ENCODE measurements at places on chromosomes 2 and 18.

DNA sequence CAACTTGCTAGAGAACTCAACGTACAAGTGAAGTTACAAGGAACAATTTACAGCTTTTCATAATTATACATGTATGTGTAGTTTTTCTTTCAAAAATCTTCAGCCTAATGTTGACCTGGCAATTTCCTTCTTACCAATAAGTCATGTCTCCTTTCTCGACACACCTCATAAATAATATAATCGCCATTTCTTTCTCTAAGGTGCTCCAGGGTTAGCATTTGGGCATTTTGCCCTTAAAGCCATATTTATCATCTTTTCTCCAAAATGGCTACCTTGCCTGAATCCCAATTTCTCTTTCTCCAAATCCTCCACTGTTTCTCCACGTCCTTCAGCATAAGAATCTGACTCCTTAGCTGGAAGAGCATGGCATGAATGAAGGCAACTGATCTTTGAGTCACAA is 50.3 kb upstream of the RAB27B start:
- no peak for DNase-seq

DNA sequence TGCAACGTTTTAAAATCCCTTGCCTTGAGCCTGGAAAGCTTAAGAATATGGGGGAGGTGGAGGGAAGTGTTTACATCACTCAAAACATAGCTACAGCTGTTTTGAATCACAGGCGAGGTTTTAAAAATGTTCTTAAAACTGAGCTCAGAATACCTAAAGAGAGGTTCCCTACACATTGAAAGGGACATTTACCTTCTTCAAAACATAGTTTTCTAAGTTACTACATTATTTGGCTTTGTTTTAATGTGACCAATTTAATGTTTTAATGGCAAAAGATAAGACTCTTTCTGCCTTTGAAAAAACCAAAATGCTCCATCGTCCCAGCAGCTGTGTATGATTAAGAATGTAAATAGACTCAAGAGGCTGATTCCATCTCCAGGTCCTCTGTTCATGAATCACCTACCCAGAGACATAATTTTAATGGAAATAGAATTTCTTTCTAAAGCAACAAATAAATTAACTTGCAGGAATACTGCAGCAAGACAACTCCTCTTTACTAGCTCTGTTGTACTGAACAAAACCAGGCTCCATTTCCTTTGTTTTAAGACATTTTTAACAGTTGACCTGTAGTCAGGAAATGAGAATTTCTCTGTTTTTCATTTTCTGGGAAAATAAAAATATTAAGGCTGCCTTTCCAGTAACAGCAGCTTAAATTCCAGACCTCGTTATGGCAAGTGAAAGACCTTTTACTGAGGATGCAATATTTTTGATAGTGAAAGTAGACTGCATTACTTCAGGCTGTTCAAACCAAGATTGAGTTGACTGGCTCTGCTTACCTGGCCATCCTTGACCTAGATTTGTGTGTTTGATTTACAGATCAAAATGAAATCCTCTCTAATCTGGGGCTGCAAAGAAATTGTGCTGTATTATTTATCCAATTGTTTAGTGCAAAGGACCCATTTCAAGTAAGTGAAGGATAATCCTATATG is 33.7 kb upstream of the WDR75 start:
- no peak for DNase-seq

GRCh38 chr2:23422089-23423061 is 37.4 kb downstream of the KLHL29 start:
- no peak for DNase-seq

DNA sequence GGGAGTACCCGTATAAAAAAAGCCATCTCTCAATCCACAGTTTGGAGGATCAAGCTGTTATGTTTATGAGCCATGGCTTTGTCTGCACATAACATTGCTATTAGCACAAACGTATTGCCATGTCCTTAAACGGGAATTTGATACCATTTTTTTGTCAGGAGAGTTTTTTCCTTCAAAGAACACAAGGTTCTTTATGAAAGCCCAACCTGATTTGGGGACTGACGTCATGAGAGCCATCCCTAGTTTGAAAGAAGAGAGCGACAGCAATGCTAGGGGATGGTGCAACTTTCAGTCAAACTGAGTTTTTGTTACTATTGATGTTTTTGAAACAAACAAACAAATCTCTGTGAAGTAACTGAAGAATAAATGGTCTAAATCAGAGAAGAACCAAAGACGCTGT is 376.6 kb downstream of the EIPR1 start:
- no peak for DNase-seq

DNA sequence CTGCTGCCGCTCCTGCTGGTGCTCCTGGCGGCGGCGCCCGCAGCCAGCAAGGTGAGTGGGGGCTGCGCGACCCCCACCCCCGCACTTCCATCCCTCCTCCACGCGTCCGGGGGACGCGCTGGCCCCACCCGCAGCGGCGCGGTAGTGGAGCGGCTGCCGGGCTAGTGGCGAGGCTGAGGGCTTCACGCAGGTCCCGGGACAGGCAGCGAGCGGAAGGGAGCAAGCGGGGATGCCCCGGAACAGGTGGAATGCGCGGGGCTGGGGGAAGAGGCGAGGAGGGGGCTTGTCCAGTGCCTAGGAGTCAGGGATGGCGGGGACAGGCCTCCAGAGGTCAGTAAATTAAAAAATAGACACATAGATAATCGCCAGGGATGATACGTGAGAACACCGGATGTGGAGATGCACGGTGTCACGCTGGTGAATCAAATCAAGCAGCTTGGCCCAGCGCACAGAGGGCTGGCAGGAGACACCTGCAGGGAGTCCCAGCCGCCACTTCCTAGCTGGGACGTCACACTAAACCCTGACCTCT is 403 bp downstream of the COL4A3 start:
- DNase-seq: no peak

Measured in renal cortical epithelial cell (primary cell).